ENCODE measurements at places on chromosomes 5 and 9.

DNA sequence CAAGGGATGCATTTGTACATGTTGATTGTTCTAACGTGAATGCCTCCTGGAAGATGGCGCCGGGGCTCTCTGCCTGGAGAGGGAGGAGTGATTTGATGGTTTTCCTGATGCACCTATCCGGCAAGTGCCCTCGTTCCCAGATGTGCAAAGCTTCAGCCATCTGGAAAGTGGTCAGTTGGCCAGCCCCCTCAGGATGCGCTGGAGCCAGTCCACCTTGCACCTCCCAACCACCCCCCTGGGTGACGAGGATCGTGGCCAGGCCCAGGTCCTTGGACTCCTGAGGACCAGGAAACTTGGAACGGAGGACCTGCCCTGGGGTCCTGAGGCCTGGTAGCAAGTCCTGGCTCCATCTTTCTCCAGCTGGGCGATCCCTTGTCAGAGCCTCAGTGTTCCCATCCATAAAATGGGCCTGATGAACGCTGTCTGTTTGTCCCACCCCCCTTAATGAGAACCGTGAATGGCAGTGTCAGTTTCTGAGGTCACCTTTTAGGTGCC lies 23.6 kb upstream of the RNU6ATAC start:
- DNase-seq, result no peak

- DNase-seq, result no peak
These were observed 143.3 kb downstream of the SEC61B start for GRCh38 chr9:99365233-99365980.

GRCh38 chr5:33411498-33411897 lies 29.3 kb upstream of the TARS1 start:
- DNase-seq, result no peak

- DNase-seq, result peak; percentile 8
These were observed 379.8 kb downstream of the TRIM36 start for GRCh38 chr5:114789773-114790402.

DNA sequence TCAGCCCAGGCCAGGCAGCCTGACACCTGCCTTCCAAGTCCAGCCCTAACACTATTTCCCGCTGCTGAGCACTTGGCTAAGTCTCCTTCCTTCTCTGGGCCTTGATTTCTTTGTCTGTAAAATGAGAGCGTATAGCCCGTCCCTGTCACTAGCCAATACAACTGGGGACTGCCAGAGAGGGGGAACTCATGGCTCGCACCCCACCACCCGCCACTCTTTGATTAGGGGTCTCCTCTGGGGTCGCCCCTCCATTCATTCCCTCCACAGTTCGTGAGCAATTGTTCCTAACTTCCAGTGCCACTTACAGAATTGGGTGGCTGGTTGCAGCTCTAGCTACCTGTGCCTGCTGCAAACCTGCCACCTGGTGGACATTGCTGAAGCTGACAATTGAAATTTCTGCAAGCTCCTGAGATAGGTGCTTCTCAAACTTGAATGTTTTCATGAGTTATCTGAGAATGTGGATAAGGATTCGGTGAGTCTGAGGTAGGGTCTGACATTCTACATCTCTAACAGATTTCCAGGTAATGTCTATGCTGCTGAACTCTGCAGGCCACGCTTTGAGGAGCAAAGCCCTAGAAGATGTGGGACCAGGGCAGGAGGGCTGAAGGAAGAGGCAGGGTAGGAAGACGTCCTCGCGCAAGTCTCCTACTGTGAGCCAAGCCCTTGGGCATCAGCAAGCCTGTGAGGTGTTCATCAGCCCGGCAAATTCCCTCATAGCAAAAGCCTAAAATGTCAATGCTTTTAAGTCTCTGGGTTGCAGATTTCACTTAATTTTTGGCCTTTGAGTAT lies 13.3 kb upstream of the RECK start:
- DNase-seq, result peak; percentile 76

GRCh38 chr5:54305737-54306136 lies 4.6 kb downstream of the ARL15 start:
- no peak for DNase-seq

- no peak for DNase-seq
These were observed 21.7 kb upstream of the DOLPP1 start for GRCh38 chr9:129058965-129059795.

DNA sequence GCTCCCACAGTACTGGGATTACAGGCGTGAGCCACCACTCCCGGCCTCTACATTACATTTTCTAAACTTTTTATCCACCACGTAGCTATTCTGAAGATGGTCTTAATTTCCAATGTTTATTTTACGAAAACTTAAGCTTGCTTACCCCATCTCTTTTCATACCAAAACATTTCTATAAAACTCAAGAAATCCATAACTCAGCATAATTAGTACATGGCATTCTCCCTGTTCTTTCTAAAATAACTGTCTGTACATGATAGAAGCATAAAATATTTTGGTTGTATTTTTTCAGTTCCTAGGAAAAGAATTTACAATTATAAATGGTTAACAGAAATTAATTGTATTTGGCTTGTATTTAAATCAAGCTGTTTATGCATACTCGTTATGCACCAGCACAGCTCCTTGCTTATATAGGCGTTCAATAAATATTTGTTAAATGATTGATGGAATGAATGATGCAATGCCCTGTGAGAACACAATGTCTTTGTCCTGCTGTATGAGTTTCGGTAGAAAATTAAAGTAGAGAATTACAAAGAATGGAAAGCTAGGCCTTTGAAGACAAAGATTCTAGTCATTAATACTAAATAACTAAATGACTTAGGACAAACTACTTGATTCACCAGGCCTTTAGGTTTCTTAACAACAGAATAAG lies 384.2 kb downstream of the EFNA5 start:
- no peak for DNase-seq

DNA sequence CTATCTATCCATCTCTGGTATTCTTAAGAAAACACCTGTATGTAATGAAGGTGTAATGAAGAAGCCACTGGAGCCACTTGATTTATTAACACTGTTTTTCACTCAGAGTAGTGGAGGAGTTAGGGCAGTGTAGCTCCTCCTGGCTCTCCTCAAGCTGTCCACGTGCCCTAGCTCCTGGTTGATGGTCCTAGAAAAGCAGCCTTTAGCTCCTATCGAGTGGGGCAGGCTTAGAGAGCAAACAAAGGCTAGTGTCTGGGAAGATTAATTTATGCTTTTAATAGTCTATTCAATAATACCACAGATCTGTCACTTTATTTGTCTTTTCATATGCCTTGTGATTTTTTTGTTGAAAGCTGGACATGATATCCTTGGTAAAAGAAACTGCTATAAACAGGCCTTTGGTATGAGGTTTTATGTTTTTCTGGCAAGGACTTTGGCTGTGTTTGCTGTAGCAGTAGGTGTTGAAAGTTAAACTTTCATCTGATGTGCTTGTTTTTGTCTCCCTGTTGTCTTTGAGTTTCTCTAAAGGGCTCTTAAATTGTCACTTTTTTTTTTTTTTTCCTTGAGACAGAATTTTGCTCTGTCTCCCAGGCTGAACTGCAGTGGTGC lies 141.1 kb downstream of the GCNT1 start:
- no peak for DNase-seq

DNA sequence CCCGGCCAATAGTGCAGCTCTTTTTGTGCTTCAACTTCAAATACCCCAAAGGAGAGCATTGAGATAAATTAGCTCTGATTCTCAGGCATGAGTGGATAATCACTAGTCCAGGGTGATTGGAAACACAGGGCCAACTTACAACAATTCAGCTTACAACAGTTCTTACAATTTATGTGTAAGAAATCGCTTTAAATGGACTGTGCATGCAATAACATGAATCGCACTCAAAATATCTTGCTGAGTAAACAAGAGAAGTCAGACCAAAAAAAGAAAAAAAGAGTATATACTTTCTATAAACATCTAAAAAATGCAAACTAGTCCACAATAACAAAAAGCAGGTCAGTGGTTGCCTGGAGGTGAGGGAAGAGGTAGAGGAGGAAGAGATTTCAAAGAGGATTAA lies 150.6 kb upstream of the EDIL3 start:
- no peak for DNase-seq

- DNase-seq, result no peak
These were observed 60.0 kb upstream of the CDH6 start for GRCh38 chr5:31133488-31133887.

GRCh38 chr9:113563826-113564497 lies 100.4 kb downstream of the RGS3 start:
- no peak for DNase-seq

DNA sequence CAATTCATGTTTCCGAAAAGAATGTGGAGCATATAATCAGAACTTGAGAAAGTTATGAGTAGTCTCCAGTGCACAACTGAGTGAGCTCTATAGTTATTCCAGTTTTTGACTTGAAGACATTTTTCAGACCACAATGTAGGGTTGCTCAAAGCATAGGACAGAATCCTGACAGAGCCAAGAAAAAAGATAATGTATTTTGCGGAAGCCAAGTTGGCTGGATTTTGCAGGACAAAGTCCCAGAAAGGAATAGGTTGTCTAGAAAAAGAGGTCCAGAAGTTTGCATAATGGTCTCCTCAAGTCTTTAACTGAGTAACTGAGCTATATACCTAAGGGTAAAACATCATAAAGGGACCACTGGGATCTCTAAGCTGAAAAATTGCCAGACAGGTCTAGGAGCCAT lies 1028.0 kb downstream of the TAF11L14 start:
- no peak for DNase-seq

GRCh38 chr9:106228861-106229260 lies 534.5 kb downstream of the TMEM38B start:
- DNase-seq, result no peak

- no peak for DNase-seq
These were observed 9.2 kb upstream of the RARS1 start for GRCh38 chr5:168477060-168477459.

DNA sequence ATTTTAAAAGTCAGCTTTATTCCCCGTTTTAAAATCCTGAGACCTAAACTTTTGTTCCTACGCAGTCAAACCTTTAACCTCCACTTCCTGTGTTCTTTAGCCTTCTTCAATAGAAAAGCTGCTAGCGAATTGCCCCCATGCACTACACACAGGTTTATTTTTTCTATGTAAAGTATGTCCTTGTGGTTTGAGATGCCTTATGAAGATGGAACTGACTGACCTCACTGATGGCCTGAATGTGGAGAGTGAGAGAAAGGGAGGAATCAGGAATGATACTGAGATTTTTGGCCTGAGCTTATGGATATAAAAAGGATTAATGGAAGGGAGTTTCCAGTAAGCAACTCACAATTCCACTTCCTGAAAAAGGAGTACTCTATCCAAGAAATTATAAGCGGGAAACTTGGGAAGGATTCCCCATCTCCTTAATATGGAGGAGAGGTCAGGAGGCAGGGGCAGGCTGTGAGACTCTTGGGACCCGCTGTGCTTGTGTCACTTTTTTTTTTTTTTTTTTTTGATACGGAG lies 89.5 kb downstream of the UGCG start:
- no peak for DNase-seq

GRCh38 chr5:69415584-69415958 lies 655 bp downstream of the MARVELD2 start:
- DNase-seq, result no peak

- DNase-seq, result no peak
These were observed at the start of gene F2RL1 for GRCh38 chr5:76818844-76819831. Gene F2RL1, plus strand, starts transcription at chr5:76819030. Its CDS starts 153 bp downstream, at chr5:76819183.

DNA sequence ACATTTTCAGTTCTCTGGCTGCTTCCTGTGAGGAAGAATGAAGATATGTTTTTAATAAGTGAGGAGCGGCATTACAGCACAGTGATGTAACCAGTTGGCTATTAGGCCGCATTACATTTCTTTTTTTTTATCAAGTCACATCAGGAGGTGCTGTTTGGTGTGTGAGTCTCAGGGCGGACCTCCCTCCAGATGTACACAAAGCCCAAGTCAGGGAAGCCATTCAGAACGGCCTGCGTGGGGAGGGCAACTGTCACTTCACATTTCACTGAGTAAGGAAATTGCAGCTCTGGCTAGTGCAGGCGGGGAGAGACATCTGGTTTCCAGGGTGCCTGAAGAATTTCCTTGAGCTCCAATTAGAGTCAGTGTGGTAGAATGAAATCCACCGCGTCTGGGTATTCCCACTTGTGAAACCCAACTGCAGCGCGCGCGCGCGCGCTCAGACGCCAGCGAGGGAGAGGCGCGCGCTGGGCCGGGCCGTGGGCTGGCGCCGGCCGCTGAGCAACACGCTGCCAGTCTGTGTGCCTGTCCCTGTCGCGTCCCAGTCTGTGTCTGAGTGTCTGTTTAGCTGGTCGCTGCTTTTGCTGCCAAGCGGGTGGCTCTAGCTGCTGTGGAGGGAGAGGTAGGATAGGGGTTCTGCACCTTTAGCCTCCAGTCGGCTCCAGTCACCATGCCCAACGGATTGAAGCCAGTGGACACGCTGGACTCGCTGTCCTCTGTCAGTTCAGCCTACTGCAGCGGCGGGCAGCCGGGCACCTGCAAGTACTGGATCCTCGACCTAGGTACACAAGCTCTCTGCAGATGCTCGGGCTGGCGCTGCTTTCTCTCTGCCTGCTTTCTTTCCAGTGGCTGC lies 140.8 kb upstream of the OTULINL start:
- DNase-seq, result peak; percentile 58

DNA sequence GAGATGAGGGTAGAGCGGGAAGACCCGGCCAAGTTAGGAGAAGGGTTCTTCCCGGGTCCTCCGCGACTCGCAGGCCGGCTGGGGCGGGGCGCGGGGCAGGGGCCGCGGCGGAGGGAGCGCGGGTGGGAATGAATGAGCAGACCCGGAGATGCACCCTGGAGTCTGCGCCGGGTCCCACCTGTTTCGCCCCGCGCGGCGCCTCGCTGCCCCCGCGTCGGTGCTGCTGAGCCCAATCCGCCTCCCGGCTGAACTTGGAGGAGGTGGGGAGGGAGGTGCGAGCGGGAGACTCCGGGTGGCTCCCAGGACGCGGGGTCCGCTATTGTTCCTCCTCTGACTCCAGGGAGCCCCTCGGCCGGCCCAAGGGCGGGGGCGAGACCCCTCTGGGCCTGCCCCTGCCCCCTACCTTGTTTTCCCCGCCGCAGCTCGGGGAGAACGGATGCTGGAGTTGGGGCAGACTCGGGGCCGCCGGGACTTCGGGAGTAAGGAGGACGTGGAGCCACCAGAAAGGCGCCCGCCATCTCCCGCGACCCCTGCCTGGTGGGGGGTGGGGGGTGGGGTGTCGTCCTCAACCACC lies 659 bp downstream of the RAI14 start:
- DNase-seq, result no peak

DNA sequence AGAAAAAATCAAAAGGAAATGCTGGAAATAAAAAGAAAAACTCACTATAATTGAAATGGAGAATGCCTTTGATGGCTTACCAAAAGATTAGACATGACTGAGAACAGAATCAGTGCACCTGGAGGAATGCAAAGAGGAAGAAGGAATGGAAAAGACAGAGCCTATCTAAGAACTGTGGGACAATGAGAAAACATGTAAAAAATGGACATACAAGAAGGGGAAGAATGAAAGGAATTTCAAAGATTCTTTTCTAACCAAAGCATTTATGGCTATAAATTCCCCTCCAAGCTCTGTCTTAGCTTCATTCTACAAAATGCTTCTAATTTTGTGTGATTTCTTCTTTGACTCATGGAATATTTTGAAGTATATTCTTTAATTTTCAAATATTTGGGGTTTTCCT lies 47.5 kb upstream of the CLK4 start:
- no peak for DNase-seq
